Upper lobe of left lung (tissue), 6 donors: ENCODE measurements at places on chromosomes 11 and 22.
A peak's percentile ranks its signal among the peaks of the same experiment; 100 is the strongest.

GRCh38 chr11:11461473-11461872 is 108.4 kb upstream of the CSNK2A3 start:
- H3K4me1 ChIP-seq, result peaks cover 16% of the 10 kb centered on the region
- no peak overlapping the region for H3K4me3 ChIP-seq
- peak; percentile 67 for DNase-seq
- no peak overlapping the region for H3K27ac ChIP-seq
- no peaks in the 10 kb centered on the region for H3K36me3 ChIP-seq
- H3K27me3 ChIP-seq, result no peaks in the 10 kb centered on the region

GRCh38 chr11:23113887-23114216 is 253.6 kb upstream of the CCDC179 start:
- H3K27me3 ChIP-seq, result no peaks in the 10 kb centered on the region
- no peak for DNase-seq
- H3K36me3 ChIP-seq, result no peaks in the 10 kb centered on the region
- no peak overlapping the region for H3K27ac ChIP-seq
- H3K4me1 ChIP-seq, result peaks cover 2% of the 10 kb centered on the region

DNA sequence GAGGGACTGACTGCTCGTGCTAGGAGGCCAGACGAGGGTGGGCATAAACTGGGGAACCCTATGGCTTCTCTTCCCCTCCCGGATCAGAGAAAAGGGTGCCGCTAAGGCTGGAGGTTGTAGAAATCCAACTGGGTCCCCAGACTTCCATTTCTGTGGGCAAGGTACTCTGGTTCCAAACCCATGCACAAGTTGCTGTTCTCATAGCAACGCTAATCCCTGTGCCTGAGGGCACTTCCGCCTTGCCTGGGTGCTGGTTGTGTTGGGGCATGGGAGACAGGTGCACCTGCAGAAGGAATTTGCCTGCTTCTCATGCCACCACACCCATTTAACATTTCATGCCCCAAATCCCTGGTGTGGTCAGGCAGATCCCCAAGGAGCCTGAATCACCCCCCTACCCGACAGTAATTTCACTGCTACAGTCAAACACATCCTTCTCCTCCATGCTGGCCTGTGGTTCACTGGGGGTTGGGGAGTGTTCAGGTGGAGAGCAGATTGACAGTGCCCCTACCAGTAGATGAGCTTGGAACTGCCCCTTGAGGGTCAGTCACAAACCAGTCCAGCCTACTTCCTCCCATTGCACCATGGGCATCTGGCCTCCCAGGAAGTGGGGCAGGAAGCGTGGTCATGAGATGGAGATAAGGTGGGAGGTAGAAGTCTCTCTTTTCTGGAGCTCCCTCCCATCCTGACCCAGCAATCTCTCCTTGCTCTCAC is 1.2 kb downstream of the C2CD2L start:
- peak overlapping the region; percentile 91 for H3K4me3 ChIP-seq
- H3K27ac ChIP-seq, result peak overlapping the region; percentile 81
- H3K4me1 ChIP-seq, result peaks cover 44% of the 10 kb centered on the region
- no peaks in the 10 kb centered on the region for H3K27me3 ChIP-seq

- no peaks in the 10 kb centered on the region for H3K36me3 ChIP-seq
- no peak overlapping the region for H3K4me3 ChIP-seq
- no peaks in the 10 kb centered on the region for H3K27me3 ChIP-seq
- no peak for DNase-seq
- H3K4me1 ChIP-seq, result no peaks in the 10 kb centered on the region
These were observed 392.0 kb upstream of the KIRREL3 start for GRCh38 chr11:127392575-127392974.

- DNase-seq, result no peak
- H3K27me3 ChIP-seq, result no peaks in the 10 kb centered on the region
- peaks cover 5% of the 10 kb centered on the region for H3K4me1 ChIP-seq
- no peak overlapping the region for H3K27ac ChIP-seq
- H3K4me3 ChIP-seq, result no peak overlapping the region
These were observed 6.7 kb downstream of the TUB start for GRCh38 chr11:8087756-8088155.

DNA sequence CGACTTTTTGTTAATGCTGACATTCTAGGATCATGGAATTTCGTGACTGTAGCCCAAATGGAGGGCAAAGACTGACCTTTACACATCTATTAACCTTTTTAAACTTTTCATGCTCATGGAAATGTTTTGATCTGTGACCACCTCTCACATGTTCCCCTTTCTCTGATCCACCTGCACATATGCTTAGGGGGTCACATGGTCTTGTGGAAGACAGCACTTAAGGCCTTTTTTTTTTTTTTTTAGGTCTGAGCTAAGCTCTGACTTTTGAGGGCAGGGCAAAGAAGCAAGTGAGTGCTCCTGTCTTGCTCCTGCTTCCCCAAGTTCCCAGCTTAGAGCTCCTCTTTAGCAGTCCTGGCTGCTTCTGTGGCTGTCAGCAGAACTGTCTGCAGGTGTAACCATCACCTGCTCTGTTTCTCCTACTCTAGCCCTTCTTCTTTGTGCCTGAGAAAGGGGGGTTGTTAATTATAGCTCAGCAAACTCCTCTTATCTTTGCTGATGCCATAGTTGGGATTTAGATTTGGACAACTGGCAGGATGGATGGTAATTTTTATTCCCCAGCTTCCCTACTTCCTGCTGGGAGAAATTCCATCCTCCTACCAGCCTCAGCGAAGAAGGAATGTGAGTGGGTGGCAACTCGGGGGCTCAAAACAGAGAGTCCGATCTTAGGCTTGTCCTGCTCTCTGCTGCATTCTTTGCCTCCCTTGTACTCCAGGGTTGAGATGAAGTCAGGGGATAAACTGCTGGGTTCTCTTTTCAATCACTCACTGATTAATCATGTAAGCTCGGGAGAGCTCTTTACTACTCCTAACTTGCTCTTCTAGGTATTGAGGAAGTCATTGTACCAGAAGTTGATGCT is 64.4 kb downstream of the GRAMD1B start:
- H3K36me3 ChIP-seq, result no peaks in the 10 kb centered on the region
- no peak overlapping the region for H3K27ac ChIP-seq
- H3K4me1 ChIP-seq, result no peaks in the 10 kb centered on the region
- DNase-seq, result no peak

DNA sequence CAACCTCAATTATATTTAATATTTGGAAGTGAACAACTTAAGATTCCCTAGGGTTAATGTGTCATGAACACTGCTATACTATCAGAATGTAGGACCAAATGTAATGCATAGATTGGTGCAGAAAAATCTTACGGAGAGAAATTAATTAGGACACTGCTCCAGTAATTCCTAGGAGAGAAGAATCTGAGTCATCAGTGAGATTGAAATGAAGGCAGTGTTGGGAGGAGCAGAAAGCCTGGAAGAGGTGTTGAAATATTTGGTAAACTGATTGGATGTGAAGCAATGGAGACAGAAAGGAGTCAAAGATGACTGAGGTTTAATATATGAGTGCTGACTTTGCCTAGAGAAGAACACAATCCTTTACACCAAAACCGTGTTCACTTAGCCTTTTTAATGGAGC is 836.0 kb downstream of the FAM181B start:
- no peak overlapping the region for H3K4me3 ChIP-seq
- DNase-seq, result no peak
- no peak overlapping the region for H3K27ac ChIP-seq
- no peaks in the 10 kb centered on the region for H3K27me3 ChIP-seq
- H3K4me1 ChIP-seq, result no peaks in the 10 kb centered on the region

DNA sequence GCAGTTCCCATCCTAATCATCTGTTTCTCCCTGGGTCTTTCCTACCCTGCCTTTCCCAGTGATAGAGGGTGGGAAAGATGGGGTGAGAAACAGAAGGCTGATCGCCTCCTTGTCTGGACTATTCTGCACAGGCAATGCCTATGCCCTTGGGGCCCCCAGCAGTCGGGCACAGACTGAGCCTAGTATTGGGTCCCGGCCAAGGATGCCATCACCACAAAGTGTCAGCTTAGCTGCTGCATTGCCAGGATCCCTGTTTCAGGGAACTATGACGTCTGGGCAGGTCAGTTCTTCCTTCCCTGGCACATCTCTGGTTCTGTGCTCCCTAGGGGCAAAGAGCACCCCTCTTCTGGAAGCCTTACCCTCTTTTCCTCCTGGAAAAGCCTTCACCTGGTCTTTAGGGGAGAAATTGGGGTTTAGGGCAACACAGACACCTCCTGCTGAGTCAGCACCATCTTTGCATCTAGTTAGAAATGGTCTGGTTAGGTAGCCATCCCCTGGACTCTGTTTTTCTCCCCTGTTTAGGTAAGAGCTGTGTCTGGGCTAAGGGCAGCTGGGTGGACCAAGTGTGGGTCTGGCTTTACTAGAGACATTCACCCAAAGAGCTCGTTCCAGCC is 2.1 kb downstream of the ADAMTS8 start:
- H3K36me3 ChIP-seq, result no peaks in the 10 kb centered on the region
- peak overlapping the region; percentile 70 for H3K27ac ChIP-seq
- DNase-seq, result no peak
- no peaks in the 10 kb centered on the region for H3K27me3 ChIP-seq
- peak overlapping the region; percentile 53 for H3K4me3 ChIP-seq

DNA sequence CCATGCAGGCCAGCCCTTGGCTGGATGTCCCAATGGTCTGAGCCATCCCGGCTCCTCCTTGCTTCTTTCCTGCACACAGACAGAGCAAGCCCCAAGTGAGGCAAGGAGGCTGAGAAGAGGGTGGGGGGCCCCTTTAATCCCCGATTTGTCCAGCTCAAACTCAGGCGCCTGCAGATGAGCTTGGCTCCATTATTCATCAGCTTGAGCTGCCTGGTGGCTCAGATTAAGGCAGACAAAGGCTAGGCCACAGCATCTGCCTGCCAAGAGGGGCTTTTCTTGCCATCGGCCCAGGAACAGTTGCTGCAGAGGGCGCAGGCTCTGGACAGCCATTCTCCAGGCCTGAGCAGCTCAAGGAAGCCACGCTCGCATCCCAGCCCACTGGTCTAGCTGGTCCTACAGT is 35.4 kb downstream of the LMO1 start:
- no peaks in the 10 kb centered on the region for H3K27me3 ChIP-seq
- no peaks in the 10 kb centered on the region for H3K4me1 ChIP-seq
- H3K27ac ChIP-seq, result no peak overlapping the region
- H3K4me3 ChIP-seq, result no peak overlapping the region
- DNase-seq, result no peak

DNA sequence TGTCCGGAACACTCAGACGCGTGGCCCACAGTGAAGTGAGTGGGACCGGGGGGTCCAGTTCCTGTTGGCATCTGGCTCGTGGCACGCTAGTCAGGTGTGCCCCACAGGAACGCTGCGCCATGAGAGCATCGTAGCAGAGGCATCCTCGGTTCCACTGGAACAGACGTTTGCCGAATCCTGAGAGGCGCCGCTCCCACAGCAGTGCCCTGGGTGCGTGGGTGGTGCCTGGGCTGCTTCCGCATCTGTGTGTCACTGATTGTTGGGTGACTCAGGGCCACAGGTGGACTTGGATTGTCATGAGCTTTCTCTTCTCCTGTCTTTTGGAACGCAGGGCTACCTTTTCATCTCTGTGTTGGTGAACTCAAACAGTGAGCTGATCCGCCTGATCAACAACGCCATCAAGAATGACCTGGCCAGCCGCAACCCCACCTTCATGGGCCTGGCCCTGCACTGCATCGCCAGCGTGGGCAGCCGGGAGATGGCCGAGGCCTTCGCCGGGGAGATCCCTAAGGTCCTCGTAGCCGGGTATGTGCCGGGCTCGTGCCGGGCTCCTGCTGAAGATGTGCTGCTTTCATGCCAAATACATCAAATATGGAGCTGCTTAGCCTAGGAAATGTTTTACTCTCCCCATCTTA is 46.2 kb downstream of the AP2A2 start:
- H3K4me1 ChIP-seq, result peaks cover 12% of the 10 kb centered on the region
- no peak for DNase-seq
- H3K36me3 ChIP-seq, result peaks cover 27% of the 10 kb centered on the region
- H3K27ac ChIP-seq, result no peak overlapping the region

DNA sequence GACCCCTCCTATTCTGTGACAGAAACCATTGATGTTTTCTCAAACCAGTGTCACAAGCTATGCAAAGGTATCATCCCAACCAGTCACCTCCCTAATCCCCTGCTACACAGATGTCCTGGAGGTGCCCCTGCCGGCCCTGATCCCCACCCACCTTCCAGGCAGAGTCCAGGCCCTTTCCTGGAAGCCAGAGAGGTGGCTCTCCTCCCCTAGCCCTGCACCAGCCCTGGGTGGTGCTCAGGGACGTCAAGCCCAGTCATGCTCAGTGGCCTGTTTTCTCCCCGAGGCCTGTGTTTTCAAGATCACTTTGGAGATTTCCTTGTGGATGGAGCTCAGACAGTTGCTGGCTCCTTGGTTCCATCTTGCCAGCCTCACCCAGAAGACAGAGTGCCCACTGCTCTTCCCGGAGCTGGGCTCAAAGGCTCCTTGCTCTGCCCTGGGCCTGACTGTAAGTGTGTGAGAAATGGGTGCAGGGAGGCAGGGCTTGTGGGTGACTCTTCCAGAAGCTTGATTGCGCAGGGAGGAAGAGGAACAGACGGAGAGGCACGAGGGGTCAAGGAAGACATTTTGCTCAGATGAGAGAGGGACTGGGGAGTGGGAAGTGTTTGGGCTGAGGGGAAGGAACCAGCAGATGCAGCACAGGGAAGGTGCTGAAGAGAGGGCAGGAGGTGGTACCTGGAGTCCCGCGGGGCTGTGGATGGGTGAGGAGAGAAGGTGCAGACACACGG is 11.3 kb downstream of the P2RY6 start:
- H3K27ac ChIP-seq, result no peak overlapping the region
- no peak overlapping the region for H3K4me3 ChIP-seq
- DNase-seq, result no peak
- H3K4me1 ChIP-seq, result peaks cover 10% of the 10 kb centered on the region
- H3K36me3 ChIP-seq, result no peaks in the 10 kb centered on the region

- no peaks in the 10 kb centered on the region for H3K27me3 ChIP-seq
- no peaks in the 10 kb centered on the region for H3K4me1 ChIP-seq
- H3K4me3 ChIP-seq, result no peak overlapping the region
- DNase-seq, result peak; percentile 15
- H3K36me3 ChIP-seq, result no peaks in the 10 kb centered on the region
These were observed 29.9 kb downstream of the KRTAP5-5 start for GRCh38 chr11:1659506-1659905.

- H3K36me3 ChIP-seq, result peaks cover 8% of the 10 kb centered on the region
- peaks cover 75% of the 10 kb centered on the region for H3K4me1 ChIP-seq
- no peaks in the 10 kb centered on the region for H3K27me3 ChIP-seq
- peak; percentile 8 for DNase-seq
These were observed 113.1 kb upstream of the NNMT start for GRCh38 chr11:114183044-114183511.

- no peak overlapping the region for H3K4me3 ChIP-seq
- no peaks in the 10 kb centered on the region for H3K36me3 ChIP-seq
- no peaks in the 10 kb centered on the region for H3K4me1 ChIP-seq
- no peaks in the 10 kb centered on the region for H3K27me3 ChIP-seq
- no peak for DNase-seq
- no peak overlapping the region for H3K27ac ChIP-seq
These were observed 23.8 kb upstream of the SCN3B start for GRCh38 chr11:123678246-123678645.

GRCh38 chr11:88064097-88064705 is 111.0 kb downstream of the RAB38 start:
- no peak for DNase-seq
- H3K4me3 ChIP-seq, result no peak overlapping the region
- H3K4me1 ChIP-seq, result no peaks in the 10 kb centered on the region
- H3K36me3 ChIP-seq, result no peaks in the 10 kb centered on the region
- no peak overlapping the region for H3K27ac ChIP-seq
- no peaks in the 10 kb centered on the region for H3K27me3 ChIP-seq

- H3K36me3 ChIP-seq, result no peaks in the 10 kb centered on the region
- no peaks in the 10 kb centered on the region for H3K4me1 ChIP-seq
- no peak overlapping the region for H3K4me3 ChIP-seq
- H3K27ac ChIP-seq, result no peak overlapping the region
These were observed 48.8 kb downstream of the OSBP2 start for GRCh38 chr22:30743257-30744020.
